ENCODE measurements at places on chromosomes 1 and 21. TPM values are rescaled to one million over a fixed set of nuclear protein-coding genes. Genes with fewer than 3 reads are reported as not detected.

DNA sequence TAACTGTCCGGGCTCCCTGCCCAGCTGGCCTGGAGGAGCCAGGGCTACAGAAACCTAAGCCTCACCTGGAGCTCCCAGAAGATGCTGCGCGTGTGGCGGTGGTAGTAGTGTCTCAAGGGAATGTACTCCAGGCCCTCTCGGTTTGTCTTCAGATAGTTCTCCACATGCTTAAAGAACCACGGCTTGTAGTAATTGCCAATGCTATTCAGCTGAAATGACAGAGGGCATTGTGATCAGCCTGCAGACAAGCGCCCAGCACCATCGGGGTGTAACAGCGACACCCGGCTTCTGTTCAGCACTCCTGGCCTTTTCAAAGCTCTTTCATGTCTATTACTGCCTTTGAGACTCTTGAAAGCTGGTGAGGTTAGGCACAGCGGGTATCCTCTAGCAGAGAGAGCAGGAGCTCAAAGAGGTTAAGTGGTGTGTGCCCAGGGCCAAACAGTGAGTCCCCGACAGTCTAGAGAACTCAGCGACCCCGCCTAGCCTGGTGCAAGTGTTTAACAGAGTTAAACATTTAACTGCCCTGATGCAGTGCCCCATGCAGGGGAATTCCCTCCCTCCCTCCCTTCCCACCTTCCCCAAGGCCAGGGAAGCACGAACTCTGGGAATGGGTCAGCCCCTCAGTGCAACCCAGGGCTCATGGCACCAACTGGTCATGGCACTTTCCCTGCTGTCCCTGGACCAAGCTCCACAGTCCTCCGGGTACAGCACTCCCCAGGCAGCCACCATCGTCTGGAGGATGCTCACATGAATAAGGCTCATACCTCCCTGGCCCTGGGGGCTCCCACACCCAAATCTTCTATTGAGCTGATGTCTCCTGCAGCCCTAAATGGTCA lies 21.5 kb downstream of the DHCR24 start:
- peak; percentile 67 for DNase-seq

- no peak for DNase-seq
Observed at GRCh38 chr1:117976381-117976780, 46.8 kb downstream of the WDR3 start.

DNA sequence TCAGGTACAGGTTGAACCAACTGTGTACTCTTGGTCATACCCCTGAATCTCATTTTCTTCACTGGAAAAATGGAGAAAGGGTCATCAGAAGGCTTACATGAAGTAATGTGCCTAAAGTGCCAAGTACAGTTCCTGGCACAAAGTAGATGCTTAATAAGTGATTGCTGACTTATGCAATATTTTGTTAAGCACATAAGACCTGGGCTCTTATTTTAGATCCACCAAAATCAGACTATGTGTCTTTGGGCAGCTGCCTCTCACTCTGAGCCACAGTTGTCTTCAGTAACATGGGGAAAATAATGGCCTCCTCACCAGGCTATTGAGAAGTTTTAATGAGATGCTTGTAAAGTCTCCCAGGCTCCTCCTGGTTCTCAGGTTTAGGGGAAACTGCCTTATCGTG lies 74.3 kb upstream of the TRABD2B start:
- no peak for DNase-seq

- DNase-seq = no peak
Observed at GRCh38 chr1:218942431-218942830, 231.2 kb upstream of the LYPLAL1 start.

- DNase-seq = peak; percentile 91
Observed at GRCh38 chr1:24117722-24118409, 5.9 kb upstream of the MYOM3 start.

- DNase-seq = no peak
Observed at GRCh38 chr1:6298940-6299465, 38.1 kb upstream of the GPR153 start.

- DNase-seq = no peak
Observed at GRCh38 chr1:198254521-198254920, 97.7 kb downstream of the NEK7 start.

DNA sequence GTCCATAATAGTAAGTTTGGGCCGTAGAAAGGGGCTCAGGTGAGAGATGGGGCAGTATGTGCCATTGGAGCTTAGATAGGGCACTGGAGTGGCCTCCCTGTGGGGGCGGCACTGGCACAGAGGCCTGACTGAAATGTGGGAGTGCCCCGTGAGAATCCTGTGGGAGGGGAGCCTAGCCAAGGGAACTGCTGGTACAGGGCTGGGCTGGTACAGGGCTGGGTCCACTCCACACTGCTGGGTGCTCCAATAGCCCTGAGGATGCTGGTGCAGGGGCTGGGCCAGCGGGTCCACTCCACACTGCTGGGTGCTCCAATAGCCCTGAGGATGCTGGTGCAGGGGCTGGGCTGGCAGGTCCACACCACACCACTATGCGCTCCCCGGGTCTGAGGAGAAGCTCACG lies 44.8 kb upstream of the PWP2 start:
- no peak for DNase-seq

- no peak for DNase-seq
Observed at GRCh38 chr1:105416261-105416660, 1640.2 kb upstream of the PRMT6 start.

DNA sequence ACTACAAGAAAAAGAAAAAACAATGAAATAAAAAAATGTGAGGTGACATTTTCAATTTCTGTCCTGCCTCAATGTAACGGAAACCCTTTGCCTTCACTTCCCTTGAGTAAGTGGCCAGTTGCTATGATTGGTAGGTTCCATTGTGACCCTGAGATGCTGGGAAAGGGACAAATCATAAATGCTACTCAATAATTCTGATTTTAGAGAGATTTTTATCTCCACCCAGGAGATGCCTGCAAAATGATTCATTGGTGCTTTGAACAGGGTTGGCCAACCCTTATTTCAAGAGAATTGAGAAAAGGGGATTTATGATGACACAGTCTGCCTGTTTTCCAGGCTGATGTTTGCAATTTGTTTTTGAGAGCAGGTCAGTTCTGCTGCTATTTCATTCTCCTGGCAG lies 22.5 kb downstream of the XCL1 start:
- no peak for DNase-seq

DNA sequence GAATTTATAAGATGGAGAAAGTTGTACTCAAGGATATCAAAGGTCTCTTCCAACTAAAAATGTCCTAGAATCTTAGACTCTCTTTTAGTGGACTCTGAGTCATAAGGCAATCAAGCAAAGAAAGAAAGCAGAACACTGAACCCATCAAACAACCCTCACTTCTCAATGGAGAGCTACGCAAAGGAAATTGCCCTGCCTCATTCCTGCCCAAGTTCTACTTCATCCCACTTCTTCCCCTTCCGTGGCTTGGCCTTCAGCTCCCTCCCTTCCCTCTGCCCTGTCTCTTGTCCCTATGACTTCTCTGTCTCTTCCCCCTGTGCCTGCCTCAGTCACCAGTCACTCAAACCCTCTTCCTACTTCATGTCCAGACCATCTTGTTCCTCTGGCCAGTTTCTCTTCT lies 58.5 kb downstream of the RIMS3 start:
- DNase-seq = no peak

GRCh38 chr1:86119214-86119764 lies 37.3 kb downstream of the COL24A1 start:
- DNase-seq = no peak

DNA sequence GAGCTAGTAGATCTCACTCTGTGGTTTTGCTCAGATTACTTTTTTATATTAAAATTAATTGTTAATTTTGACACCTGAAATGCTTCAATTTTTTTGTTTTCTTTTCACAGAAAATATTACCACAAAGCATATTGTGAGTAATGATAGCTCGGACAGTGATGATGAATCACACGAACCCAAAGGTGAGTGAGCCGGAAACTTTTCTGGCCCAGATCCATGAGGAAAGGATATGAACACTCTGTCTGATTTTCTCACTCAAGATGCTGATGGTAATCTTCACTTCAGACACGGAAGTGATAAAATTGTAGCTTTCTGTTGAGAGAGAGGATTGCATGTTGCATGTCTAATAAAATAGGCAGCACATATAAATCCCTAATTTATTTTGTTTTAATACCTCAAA lies 121.8 kb downstream of the PLA2G4A start:
- no peak for DNase-seq

GRCh38 chr1:215269955-215270354 lies 187.4 kb downstream of the KCNK2 start:
- DNase-seq = no peak

DNA sequence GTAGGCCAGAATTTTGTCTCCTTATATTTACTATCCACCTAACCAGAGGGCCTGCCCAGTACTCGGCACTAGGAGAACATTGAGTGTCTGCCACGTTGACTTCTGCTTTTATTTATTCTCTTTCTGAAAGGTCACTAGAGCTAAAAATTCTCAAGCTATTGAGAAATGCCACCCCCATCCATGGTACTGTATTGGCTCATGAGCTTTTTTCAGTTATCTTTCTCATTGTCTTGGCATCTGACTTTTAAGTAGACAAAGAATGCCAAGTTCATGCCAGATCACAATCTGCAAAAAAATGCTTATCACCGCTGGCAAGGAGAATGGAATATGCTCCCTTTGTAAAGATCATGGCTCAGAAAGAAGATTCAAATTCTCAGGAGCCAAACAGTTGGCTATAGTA lies 49.8 kb upstream of the MROH9 start:
- no peak for DNase-seq

GRCh38 chr1:181187337-181188126 lies 99.0 kb downstream of the IER5 start:
- DNase-seq = no peak

- DNase-seq = no peak
Observed at GRCh38 chr1:184770181-184770979, 15.7 kb upstream of the EDEM3 start.

DNA sequence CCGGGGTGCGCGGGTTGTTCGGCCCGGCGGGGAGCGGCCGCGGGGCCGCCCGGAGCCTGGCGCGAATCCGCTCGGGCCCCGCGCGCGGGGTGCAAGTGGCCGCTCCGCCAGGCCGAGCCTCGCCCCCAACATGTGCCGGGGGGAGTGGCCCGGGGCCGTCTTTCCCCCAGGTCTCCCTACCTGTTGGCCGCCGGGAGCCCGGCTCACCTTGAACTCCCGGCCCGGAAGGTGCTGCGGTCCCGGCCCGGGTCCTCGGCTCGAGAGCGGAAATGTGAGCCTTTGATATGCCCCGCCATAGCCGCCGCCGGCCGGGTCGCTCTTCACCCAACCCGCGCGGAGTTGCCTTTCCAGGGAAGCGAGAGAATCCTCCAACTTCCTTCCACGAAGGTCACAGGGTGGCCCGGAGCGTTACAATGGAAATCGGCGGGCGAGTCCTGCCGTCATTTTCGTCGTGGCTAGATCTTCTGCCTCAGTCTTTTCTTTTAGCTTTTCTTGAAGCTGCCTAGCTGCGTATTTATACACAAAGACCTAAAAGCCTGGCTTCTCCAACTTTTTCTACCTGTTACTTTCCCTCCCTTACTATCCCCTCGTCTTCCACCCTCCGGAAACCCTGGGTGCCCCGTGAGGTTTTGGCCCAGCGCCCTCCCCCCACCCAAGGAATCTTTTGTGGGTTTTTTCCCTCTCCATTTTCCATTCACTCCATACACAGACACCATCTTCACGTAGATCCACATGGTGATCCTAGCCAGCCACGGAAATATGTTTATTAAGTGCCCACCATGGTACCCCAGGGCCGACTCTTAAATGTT lies 867 bp downstream of the PTGFRN start:
- DNase-seq = no peak

DNA sequence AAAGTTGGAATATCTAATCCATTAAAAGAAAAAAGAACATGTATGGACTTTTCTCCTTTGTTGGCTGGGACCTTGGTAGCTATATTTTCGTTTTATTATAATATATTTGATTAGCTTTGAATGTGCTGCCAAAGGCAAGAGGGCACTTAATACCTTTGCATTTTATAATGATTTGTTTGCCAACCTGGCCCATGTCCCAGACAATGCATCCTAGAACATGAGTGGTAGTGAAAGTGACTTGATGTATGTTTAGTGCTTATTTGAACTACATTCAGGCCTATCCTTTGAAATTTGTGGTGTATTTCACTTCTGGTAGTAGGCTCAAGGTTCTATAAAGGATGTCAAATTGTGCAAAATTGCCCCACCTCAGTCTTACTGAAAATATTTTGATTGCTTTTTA lies 25.9 kb downstream of the CACHD1 start:
- no peak for DNase-seq

PTPN7 gene
- polyA plus RNA-seq = 4.4 TPM

PIGP gene
- polyA plus RNA-seq = 36.8 TPM

All from large intestine (tissue), 12 donors.